ENCODE measurements at places on chromosomes 16 and 17. TPM values are rescaled to one million over a fixed set of nuclear protein-coding genes. Genes with fewer than 3 reads are reported as not detected.

GRCh38 chr16:75045424-75045823 is 46.6 kb downstream of the ZNRF1 start:
- no peak for DNase-seq

- no peak for DNase-seq
These were observed 11.9 kb upstream of the AURKB start for GRCh38 chr17:8222380-8222629.

DNA sequence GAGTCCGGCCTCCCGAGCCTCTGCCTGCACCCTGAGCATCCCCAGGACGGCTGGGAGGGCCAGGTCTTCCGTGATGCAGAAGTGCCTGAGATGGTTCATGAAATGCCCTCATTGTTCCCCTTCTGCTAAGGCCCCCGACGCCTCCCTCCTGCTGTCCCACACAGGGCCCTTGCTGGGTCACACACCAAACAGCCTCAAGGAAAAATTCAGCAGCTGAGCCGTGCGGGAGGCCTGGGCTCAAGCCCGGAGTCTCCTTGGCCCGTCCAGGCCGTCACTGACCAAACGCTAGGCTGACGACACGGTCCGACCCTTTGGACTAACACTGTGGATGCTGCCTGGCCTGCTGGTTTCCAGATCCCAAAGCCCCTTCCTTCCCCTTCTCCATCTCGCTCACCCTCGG is 90.2 kb downstream of the RTN4RL1 start:
- no peak for DNase-seq

DNA sequence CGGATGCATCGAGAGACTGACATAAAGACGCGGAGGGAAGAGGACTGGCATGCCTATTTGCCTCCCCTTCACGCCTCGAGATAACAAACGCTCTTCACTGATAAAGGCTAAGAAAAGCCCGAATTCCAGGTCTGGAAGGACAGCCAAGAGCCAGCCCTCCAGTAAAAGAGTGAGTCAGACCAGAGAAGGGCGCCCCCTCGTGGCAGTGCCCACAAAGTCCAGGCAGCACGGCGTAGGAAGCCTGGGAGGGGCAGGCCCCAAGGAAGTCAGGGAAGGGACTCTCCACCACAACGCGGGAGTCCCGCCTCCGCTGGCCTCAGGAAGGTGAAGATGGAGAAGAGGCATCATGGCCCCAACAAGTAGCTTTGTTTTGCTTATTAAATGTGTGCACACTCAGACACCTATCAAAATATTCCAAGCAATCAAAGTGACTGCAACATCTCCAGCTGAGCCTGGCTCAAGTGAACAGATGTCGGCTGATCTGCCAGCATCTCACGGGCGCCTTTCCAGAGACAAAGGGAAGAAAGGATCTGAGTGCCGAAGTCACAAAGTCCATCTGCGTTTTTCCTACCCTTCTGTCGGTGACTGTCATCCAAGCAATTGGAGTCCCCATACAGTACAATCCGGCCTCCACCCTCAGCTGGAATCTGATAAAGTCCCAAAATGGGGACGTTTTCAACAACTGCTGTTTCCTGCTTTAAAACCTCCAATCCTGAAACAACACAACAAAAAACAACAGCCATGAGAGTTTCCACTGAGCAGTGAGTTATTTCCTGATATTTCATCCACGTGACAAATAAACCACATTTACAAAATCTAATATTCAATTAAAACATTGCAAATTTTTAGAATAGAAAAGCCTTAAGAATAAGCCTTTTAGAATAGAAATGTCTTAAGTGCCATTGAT is 20.4 kb upstream of the SLC38A8 start:
- DNase-seq: peak; percentile 41

DNA sequence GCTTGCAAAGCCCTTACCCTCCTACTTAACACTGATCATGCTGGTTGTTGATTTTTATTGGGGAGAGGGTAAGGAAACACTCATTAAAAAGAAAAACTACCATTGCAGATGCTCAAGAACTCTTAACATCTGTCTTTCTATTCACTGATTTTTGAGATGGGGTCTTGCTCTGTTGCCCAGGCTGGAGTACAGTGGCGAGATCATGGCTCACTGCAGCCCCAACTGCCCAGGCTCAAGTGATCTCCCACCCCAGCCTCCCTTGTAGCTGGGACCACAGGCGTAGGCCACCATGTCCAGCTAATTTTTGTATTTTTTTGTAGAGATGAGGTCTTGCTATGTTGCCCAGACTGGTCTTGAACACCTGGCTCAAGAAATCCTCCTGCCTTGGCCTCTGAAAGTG is 14.5 kb downstream of the EMC8 start:
- DNase-seq: no peak

GRCh38 chr16:2019921-2020831 is 591 bp downstream of the NPW start:
- DNase-seq: no peak

DNA sequence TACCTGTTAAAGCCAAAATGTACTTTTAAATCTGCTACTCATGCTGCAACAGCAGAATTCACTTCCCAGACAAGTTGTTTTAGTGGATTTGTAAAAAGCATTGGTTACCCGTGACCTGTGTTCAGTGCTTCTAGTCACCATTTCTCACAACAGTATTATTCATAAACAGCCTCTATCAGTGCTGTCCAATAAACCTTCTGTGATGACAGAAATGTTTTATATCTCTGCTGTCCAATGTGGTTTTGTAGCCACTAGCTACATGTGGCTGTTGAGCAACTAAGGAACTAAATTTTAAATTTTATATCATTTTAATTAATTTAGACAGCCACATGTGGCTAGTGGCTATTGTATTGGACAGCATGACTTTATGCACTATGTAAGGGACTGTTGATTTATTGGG is 12.6 kb downstream of the MAP3K3 start:
- no peak for DNase-seq

DNA sequence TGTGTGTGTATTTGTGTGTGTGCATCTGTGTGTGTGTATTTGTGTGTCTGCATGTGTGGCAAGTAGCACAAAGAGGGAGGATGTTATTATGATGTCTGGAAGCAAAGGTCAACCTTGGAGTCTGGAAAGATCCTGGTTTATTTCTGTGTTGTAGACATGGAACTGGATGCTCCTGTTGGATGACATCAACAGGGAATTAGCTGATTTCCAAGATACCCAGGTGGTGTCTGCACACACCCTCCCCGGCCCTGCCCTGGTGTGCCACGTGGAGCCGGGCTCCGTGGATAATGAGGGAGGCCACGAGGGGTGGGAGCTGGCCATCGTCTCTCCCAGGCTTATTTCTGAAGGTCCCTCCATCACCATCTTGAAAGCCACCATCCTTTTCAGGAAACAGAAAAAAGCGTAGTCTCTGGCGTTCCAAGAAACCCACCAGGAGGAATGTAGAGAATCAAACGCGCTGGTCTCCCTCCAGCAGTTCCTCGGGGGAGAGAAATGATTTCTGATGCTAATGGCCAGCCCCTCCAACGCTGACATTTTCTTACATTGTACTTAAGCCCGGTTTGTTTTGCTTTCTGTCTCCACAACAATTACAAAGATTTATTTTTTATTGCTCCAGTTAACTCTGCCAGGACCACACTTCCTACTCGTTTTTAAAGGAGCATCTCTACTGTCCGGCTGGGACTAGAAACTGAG is 93.3 kb downstream of the FOXL1 start:
- DNase-seq: no peak

DNA sequence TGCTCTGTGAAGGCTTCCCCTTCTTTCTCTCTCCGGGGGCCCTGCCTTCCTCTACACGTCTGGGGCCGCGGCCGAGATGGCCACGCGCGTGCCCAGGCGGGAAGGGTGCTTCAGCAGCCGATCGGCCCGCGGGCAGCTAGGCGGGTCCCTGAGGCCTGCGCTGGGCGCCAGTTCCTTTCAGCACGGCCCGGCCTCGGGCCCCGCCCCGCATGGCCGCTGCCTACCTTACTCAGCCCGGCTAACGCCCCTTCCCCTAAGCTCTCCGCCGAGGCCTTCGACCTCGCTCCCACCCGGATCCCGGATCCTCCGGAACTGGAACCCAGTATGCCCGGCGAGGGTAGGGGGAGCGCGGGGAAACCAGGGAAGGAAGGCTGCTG is 335 bp downstream of the TMEM11 start:
- DNase-seq: no peak

- no peak for DNase-seq
These were observed 12.7 kb downstream of the SPNS2 start for GRCh38 chr17:4511199-4511932.

DNA sequence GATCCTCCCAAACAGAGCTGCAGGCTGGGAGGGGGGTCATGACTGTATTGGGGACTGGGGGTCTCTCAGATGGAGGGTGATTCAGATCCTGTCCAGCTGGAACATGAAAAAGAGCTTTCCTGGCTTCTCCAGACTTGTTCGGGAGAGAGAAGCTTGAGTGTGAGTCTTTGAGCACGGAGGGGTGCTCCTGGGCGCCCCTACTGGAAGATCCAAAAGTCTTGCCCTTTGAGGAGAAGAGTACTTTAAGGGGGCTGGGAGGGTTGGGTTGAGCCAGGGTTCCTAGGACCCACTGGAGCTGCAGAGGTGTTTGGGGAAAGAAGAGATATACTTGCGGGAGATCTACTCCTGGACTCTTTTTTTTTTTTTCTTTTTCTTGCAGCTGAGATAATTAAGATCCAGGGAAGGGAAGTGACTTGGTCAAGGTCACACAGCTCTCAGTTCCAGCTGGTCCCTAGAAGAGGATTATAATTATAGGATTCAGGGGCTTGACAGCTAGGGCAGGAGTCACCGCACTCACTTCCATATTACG is 8.4 kb downstream of the RARA start:
- peak; percentile 66 for DNase-seq

GRCh38 chr17:34654881-34655276 is 75.5 kb downstream of the TMEM132E start:
- no peak for DNase-seq

DNA sequence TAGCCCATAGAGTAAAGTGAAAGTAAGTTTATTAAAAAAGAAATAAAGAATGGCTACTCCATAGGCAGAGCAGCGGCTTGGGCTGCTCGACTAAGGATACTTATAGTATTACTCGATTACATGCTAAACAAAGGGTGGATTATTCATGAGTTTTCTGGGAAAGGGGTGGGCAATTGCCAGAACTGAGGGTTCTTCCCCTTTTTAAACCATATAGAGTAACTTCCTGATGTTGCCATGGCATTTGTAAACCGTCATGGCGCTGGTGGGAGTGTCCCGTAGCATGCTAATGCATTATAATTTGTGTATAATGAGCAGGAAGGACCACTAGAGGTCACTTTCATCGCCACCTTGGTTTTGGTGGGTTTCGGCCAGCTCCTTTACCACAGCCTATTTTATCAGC is 13.3 kb upstream of the GAS7 start:
- no peak for DNase-seq

DNA sequence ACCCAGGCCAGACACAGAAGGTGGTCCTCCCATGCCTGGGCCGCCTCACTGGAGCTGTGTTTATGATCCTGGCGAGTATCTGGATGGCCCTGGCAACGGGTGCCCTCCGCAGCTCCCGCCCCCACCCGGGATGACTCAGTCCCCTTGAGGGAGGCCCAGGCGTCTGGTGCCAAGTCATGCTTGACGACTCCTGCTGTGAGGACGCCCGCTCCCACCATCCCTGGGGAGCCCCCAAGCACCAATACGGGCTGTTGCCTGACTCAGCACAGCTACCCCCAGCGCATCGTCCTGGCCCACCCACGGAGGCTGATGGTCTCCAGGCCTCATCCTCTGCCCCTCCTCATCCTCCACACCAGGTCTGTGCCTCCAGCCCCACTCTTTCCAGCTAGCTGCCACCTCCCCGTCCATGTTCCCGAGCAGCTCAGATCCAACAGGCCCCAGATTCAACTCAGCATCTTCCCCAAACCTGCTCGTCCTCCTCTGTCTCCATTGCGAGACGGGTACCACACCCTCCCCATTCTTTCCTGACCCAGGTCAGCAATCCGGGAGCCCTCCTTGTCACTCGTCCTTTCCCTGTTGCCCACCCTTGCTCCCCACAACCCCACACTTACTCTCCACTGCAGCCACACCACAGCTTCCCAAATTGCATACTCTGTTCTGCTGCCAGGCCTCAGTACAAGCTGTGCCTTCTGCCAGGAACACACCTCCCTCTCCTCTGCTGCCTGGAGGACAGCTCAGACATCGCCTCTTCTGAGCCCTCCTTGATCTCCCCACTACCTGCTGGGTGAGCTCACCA is 2.6 kb downstream of the CAMKK1 start:
- DNase-seq: no peak

GRCh38 chr17:76793775-76794174 is 55.9 kb downstream of the MFSD11 start:
- no peak for DNase-seq

DNA sequence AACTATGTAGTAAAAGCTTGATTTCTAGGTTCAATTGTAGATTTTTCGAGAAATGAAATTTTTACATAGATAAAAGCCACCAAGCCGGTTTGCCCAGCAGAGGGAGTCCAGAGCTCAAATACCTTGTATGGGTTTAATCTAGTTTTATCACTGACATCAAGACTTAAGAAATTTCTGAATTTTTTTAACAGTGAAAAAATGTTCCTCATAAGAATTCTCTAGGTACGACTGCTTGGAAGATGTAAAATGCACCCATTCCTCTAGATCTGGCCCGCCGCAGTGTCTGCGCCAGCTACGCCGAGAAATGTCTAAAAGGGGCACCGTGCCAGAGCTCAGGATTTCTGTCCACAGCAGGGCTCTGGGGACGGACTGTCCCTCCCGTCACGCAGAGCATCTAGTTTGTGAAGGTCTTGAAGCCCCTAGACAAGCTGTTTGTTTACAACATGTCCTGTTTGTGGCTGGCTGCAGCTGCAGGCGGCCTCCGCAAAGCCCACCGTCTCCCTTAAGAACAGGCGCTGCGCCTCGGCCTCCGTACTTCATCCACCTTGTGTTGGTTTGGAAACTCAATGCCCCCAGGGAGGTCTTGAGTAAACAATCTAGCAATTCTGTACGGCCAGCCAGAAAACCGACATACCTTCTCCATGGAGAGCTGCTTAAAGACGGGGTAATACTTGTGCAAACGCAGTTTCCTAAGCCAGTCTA is 24.8 kb downstream of the MAP1LC3B start:
- peak; percentile 34 for DNase-seq

GRCh38 chr16:89034573-89034961 is 57.6 kb upstream of the CBFA2T3 start:
- DNase-seq: no peak

- peak; percentile 56 for DNase-seq
These were observed 28.3 kb downstream of the VPS35L start for GRCh38 chr16:19583665-19584300.

PMFBP1 gene
- 2.0 TPM for total RNA-seq

ETV4 gene
- total RNA-seq: not detected

TM4SF5 gene
- total RNA-seq: not detected

SPNS2 gene
- total RNA-seq: 0.94 TPM

ITGAE gene
- total RNA-seq: 14.2 TPM

DOC2A gene
- not detected for total RNA-seq

CMTM1 gene
- 3.2 TPM for total RNA-seq

RND2 gene
- not detected for total RNA-seq

SLC52A1 gene
- 0.22 TPM for total RNA-seq

SLC22A31 gene
- not detected for total RNA-seq

HBQ1 gene
- not detected for total RNA-seq

CRHR1 gene
- total RNA-seq: not detected

TBC1D3C gene
- 2.0 TPM for total RNA-seq

BCL6B gene
- total RNA-seq: 0.42 TPM

CXCL16 gene
- total RNA-seq: 7.3 TPM

HOXB9 gene
- total RNA-seq: 0.25 TPM

Data from CD4-positive, CD25-positive, alpha-beta regulatory T cell (primary cell).